Bronchial epithelial cell (primary cell): ENCODE measurements at places on chromosomes 11 and 22.
A peak's percentile ranks its signal among the peaks of the same experiment; 100 is the strongest.

DNA sequence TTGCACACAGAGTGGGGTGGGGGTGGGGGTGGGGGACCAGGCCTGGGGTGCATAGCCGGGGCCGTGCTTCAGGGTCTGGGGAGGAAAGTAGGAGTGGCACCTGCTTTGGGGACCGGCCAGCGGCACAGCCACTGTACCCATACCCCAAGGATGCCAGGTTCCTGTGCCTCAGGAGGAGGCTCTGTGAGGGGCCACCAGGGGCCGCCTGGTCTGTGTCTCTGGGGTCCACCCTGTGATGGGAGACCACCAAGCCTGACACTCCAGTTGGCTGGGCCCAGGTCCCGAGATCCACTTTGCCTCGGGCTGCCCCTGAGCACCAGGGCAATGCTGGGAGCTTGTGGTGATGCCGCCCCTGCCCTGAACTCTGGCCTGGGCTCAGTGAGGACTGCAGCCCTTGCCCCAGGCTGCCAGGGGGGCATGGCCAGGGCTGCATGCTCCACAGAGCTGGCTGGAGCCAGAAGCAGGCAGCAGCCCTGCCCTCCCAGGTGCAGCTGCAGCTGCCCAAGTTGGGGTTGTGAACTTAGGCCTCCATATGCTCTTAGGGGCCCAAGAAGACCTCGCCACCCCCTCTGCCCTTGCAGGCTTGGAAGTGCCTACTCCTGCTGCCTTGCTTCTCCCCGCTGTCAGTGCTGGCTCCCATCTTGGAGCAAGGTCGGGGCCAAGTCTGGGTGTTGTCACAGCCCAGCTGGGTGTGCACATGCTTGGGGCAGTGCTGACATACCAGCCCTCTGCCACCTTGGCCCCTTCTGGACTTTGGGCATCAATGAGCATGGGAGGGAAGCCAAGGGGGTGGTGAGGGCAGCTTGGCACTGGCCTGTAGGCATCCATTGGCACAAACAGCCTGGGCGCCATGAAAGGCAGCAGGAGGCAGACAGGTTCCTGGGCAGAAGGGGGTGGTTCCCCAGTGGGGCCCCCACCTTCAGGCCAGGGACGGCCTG lies 123.3 kb upstream of the THY1 start:
- no peak for DNase-seq

- DNase-seq, result no peak
These were observed 27.2 kb downstream of the SYN3 start for GRCh38 chr22:33030923-33031525.

DNA sequence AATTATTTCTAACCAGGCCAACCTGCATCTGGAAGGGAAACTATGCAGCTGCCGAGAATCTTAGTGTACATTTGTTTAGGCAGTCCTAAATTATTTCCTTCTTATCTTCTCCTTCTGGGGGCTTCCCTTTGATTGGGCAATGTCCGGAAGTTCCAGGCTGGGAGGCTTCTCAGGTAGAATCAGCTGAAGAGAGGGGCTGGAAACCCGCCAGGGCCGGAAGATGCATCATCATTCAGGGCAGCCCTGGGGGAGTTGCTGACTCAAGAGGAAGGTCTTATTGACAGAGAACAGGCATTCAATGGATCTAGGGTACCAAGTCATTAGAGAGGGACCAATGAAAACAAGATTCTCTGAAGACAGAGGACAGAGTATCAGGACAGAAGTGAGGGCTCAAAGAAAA lies 150.7 kb downstream of the BLID start:
- peak; percentile 89 for DNase-seq

DNA sequence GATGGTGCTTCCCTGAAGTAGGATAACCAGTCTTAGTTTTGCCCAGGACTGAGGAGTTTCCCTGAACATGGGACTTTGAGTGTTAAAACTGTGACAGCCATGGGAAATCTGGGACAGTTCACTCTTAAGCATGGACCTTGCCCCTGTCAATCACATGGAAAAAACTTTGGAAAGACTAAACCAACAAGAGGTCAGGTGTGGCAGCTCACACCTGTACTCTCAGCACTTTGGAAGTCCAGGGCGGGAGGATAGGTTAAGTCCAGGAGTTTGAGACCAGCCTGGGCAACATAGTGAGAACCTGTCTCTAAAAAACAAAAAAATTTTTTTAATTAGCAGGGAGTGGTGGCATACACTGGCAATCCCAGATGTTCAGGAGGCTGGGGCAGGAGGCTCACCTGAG lies 3.3 kb upstream of the AMBRA1 start:
- no peak for DNase-seq

DNA sequence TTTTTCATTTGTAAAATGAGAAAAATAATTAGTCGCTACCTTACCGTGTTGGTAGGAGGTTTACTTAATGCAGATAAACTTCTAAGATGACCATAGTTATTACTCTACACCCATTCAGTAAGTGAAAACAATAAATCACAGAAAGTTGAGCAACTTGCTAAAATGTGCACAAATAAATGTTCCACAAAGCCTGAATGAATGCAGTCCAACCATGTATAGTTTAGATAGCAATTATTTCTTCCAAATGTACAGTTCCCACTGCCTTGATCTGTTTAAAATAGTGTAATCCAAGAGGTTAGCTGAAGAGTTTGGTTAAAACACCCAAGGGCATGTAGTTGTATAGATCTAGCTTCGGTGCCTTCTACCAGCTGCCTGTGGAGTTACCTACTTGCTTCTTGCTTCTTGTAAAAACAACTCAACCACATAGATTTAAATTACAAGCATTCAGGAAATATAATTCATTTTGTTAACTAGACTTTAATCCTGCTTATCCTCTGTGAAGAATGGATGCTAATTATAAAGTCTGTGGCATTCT lies 106.3 kb upstream of the CARD18 start:
- no peak for DNase-seq

DNA sequence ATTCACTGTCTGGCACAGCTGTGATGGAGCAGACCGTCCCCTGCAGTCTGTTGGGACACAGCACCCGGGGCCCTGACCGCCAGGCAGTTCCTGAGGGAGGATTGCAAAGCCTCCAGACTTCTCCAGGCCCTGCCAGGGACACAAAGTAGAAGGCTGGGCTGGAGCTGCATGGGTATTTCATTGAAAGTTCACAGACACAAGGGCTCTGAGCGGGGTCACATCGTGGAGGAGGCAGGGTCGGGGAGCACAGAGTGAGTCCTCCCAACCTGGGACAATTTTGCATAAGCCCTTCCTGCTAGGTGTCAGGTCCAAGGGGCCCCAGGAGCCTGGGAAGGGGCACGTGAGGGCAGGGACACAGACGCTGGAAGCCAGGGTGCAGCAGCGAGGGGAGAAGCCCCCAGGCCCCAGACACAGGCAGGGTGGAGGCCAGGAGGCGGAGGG lies 15.7 kb downstream of the IFITM10 start:
- DNase-seq, result no peak

DNA sequence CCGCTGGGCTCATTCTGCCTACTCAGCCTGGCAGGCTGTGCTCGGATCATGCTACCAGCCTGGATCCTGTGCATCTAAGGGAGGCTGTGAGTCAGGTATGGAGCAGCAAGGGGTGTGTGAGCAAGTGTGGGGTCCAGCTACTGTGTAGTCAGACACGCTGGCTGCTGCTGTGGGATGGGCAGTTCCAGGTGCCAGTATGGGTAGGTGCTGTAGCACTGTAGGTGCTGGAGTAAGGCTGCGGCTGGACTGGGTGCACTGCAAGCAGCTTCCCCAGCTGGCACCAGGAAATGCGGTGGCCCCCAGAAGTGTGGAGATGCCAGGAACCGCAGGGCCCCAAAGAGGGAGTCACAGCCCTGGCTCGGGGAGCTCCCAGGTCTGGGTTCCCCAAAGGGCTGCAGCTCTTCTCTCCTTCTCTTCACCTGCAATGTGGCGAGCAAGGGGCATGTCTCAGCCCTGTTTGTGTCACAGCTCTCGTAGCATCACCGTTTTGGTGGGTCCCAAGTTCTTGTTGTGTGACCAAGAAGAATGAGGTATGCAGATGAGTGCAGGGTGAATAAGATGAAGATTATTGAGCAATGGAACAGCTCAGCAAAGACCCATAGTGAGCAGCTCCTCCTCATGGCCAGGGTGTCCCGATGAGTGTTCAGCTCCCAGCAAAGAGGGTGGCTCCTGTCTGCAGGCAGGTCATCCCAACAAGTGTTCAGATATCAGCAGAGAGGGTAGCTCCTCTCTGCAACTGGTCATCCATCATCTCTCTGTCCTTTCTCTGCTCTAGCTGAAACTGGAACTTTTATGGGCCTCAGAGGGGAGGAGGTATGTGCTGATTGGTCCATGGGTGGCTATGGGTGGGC lies 462.9 kb downstream of the TBC1D22A start:
- DNase-seq, result no peak

GRCh38 chr11:122393209-122393860 lies 262.2 kb upstream of the UBASH3B start:
- DNase-seq, result no peak

- DNase-seq, result no peak
These were observed 87.6 kb downstream of the UVRAG start for GRCh38 chr11:75902631-75903030.

- DNase-seq, result peak; percentile 29
These were observed 1.9 kb downstream of the BID start for GRCh38 chr22:17772249-17772957.

DNA sequence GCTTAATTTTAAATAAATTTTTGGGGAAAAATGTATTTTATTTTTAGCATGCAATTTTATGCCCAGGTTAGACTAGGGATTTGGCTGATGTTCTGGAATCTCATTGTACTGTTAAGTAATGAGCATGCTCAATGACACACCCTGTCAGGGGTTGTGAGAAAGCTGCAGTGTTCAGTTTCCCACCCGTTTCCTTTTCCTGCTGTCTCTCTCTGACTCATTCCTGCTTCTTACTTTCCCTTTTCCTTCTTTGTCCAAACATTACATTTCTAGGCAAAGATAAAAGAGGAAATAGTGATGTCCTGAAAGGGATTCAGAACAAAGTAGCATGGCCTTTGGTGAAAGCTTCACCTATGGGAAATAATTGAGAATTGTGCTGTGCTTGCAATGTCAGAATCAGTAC lies 22.7 kb downstream of the OOSP3 start:
- DNase-seq, result peak; percentile 94

DNA sequence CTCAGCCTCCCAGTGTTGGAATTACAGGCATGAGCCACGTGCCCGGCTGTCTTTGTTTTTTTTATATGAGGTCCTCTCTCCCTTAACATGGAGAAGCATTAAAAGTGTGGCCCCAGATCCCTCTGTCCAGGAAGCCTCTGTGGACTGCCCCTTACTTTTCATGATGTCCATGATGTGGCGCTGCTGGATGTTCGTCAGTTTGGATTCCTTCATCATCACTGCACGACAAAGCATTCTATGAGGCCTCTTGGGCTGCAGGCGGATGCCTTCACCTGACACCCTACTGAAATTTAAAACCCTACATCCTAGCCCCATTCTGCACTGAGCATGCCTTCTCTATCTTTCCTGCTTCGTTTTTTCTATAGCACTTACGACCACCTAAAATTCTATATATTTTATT lies 2.1 kb downstream of the C22orf23 start:
- peak; percentile 32 for DNase-seq
